NCI-H187 treated with DMSO at 0.1 percent for 48 hours (cell line): ENCODE measurements at places on chromosomes 11 and 22.
A peak's percentile ranks its signal among the peaks of the same experiment; 100 is the strongest.

GRCh38 chr22:43955883-43956782 lies 891 bp downstream of the SAMM50 start:
- DNase-seq = no peak

DNA sequence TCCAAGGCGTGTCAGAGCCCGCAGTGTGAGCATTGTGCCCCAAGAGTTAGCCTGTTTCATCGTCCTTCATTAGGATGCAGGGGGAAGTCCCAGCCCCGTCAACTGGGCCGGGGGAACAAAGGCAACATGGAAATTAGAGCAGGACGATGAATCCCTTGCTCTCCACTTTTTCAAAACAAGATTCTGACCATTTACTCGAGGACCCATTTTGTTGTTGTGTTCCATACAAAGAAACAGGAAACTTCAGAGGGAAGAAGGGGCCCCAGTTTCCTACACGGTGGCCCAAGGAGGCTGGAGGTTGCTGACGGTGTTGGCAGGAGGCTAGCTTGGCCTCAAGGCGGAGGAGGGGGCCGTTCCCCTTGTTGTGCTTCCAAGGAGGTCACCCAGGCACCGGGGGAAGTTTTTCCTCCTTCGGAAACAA lies 44.0 kb upstream of the SLC1A2 start:
- no peak for DNase-seq

GRCh38 chr11:102306817-102307726 lies 10.2 kb upstream of the BIRC3 start:
- no peak for DNase-seq

- DNase-seq = peak; percentile 58
Measured at GRCh38 chr22:36065775-36066544, 37.3 kb upstream of the RBFOX2 start.

DNA sequence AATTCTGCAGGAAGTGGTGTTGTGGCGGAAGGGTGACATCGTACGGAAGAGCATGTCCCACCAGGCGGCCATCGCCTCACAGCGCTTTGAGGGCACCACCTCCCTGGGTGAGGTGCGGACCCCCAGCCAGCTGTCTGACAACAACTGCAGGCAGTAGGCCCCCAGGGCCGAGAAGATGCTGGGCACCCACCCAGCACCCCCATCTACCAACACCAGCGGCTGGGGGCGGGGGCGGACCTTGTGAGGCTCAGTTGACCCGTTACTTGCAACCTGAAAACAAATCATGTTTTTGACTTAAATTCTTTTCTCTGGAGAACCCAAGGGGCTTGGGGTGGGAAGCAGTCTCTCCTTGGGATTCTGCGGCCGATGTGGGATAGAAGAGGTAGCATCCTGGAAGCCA lies 7.7 kb downstream of the THYN1 start:
- no peak for DNase-seq

DNA sequence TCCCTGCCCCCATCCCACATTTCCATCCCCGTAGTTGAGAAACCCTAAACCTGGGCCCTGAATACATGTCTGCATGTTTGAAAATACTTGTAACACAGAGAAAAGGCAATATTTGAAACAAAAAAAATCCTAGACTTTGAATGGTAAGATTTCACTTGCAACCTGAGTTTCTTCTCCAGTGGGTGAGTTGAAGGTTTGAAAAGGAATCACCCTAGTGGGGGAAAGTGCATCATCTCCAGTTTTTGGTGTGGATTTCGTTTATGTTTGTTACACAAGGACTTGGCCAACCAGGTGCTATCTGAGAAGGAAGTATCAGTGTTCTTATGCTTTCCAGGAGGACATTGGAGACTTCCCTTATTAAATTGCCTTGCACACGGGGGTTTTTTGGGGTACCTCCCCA lies 90.4 kb downstream of the ABTB2 start:
- no peak for DNase-seq

DNA sequence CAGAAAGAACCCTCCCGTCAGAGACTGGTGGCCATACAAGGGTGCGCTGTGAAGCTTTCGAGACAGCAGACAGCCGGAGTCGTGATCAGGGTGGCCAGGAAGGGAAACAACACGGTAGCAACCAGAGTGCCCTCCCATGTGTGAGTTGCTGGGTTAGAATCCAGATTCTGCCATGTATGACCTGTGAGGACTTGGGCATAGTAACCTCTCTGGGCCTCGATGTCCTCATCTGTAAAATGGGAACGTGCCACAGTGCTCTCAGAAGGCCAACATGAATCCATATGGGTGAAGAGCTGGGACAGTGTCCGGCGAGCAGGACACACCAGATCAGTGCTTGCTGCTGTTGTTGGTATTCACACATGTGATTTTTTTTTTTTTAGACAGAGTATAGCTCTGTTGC lies 7.6 kb upstream of the FGF3 start:
- DNase-seq = no peak

GRCh38 chr11:77438487-77438886 lies 35.4 kb downstream of the PAK1 start:
- no peak for DNase-seq

- DNase-seq = no peak
Measured at GRCh38 chr11:122976734-122977469, 4.7 kb downstream of the BSX start.

DNA sequence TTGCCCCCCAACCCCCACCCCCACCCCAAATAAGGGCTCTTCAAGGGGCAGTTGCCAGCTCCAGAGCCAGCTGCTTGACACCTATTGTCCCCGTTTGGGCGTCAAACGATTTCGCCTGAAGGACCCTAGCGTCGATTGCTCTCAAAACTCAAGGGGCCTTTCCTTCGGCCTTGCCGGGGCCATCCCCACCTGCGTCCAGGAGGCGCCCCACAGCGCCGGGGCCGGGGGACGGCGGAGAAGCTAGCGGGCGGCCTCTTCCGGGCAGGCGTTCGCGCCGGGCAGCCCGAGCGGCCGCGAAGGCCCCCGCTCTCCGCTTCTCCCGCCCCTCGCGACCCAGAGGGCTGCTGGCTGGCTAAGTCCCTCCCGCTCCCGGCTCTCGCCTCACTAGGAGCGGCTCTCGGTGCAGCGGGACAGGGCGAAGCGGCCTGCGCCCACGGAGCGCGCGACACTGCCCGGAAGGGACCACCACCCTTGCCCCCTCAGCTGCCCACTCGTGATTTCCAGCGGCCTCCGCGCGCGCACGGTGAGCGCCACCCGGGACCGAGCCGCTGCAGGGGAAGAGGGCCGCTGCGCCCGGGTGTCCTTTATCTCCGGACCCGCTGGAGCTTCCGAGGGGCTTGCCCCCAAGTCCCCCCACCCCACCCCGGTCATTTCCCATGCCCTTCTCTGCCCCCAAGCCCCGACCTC lies at the start of gene CAPRIN1:
CAPRIN1 (plus strand) TSS at position 383 of the 687 bp plus-strand sequence. CDS start 690 bp downstream, outside the sequence.
- peak; percentile 86 for DNase-seq

- DNase-seq = no peak
Measured at GRCh38 chr11:123356539-123356938, 73.5 kb upstream of the GRAMD1B start.

DNA sequence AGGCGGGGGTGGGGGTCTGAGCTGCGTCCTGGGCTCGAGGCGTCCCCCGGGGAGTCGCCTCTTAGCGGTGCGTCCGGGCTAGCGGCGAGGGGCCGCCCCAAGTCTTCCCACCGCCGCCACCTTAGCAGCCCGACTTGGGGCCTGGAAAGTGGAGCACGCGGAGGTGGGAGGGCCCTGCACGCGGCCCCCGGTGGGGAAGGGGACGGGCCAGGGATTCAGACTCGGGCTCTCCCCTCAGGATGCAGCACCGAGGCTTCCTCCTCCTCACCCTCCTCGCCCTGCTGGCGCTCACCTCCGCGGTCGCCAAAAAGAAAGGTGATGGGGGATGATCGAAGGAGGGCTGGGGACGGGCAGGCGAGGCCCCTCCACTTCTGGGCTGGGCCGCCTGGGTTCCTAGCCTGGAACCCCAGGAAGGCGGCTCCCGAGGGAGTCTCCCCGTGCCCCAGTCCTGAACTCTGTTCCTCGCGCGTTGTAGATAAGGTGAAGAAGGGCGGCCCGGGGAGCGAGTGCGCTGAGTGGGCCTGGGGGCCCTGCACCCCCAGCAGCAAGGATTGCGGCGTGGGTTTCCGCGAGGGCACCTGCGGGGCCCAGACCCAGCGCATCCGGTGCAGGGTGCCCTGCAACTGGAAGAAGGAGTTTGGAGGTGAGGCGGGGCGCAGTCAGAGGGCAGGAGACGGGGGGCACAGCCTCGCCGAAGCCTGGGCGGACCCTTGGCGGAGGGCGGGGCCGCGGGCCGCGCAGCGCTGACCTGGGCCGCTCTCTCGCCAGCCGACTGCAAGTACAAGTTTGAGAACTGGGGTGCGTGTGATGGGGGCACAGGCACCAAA lies 563 bp downstream of the MDK start:
- no peak for DNase-seq

- DNase-seq = no peak
Measured at GRCh38 chr22:19886605-19887255, 32.1 kb upstream of the GNB1L start.

DNA sequence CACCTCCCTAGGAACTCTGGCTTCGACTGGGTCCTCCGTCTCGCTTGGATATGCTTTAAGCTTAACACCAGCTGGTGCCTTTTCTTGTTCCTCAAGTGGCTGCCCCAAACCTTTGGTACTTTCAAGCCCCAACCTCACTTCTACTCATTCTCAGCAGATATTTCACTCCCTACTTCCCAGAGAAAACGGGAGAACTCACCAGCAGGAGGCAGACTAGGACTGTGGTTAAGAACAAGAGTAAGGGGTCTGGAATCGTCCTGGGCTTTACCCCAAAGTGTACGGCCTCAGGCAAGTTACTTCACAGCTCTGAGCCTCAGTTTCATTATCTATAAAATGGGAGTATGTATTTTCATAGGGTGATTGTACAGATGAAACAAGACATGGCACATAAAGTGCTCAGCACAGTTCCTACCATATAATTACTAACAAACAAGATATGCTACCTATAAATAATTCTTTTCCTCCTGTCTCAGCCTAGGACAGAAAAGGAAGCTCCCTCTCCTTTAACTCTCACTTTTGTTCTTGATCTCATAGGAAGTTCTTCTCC lies 37.8 kb downstream of the PAMR1 start:
- DNase-seq = no peak

DNA sequence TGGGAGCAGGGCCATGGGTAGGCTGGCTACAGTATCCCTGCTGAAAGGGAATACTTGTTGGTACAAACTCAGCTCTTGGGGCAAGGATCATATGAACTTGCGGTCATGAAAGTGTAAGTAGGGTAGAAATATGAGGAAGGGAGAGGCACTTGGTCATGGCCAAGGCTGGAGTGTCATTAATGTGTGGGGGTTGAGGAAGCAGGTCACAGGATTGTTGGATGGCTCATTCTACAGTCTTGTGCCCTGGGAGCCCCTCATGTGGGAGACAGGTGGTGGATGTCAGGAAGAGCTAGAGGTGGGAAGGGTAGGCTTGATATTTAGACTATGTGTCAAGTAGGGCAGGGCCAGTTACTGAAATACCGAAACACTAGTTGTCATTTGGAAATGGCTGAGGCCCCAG lies 95.5 kb downstream of the RRM1 start:
- DNase-seq = no peak

GRCh38 chr22:24498824-24499223 lies 3.7 kb downstream of the UPB1 start:
- no peak for DNase-seq

DNA sequence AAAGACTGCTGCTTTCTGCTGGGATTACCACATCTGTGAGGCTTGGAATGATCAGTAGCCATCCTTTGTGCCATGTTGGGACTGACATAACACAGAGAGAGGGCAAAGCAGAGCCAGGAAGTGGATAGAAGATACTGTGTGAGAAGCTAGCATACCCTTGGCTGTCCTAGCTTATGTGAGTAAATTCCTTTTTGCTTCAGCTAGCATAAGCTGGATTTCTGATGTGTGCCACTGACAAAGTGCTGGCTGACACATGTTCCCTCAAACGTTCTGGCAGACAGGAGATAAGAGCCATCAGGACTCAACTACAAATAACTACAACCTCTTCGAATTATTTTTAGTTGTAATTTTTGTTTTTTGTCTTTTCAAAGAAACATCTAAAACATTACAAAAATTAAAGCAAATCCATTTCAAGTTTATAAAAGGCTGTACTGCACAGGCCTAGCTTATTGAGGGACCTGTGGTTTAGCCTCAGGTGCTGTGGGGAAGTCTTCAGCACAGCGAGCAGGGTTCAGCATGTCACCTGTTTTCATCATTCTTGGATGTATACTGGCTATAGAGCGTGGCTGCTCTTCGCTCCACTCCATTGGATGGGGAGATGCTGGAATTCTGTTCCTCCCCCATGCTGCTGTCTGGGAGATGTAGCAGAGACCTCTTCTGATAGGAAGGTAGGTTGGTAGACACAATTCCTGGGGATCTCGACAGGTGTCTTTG lies 120.9 kb downstream of the SWAP70 start:
- no peak for DNase-seq

DNA sequence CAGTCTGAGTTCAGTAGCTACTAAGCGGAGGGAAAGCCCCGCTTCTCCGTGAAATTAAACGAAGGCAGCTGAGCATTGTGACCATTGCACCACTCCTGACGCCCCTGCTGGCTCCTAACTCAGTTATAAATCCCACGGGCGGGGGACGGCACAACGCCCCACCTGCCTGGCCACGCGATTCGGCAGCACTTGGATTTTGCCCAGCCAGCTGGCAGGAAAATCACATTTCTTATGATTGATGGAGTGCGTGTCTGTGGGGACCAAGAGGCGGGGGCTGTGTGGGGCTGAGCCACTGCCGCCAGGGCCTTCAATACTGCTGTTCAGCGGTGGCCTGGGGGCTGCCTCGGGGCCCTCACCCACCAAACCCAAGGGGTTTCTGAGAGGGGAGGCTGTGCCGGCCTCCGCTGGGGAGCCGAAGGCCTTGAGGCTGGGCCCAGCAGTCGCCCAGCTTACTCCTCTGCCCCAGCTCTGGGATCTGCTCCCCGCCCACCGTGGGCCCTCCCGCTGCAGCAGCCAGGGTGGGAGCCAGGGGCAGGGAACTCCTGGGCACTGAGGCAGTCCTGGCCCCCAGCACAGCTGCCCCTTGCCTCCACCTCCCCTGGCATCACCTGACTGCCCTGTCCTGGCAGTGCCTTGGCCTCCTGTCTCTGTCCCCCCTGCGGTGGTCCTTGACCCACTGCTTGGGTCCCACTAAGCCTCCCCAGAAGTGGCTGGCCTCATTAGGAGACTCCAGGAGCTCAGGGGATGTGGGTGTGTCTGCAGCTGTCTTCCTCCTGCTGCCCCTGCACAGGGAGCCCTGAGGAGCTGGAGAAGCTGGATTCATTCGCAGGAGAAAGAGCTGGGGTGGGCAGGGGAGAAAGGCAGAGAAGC lies 30.7 kb downstream of the SHISAL1 start:
- no peak for DNase-seq

GRCh38 chr11:35983981-35984380 lies 40.1 kb downstream of the LDLRAD3 start:
- no peak for DNase-seq
